ENCODE measurements at places on chromosomes 7 and 10.

- no peak for DNase-seq
Measured at GRCh38 chr7:31663072-31663471, 23.9 kb upstream of the PPP1R17 start.

- DNase-seq: no peak
Measured at GRCh38 chr7:25947669-25948516, 204.1 kb upstream of the NFE2L3 start.

DNA sequence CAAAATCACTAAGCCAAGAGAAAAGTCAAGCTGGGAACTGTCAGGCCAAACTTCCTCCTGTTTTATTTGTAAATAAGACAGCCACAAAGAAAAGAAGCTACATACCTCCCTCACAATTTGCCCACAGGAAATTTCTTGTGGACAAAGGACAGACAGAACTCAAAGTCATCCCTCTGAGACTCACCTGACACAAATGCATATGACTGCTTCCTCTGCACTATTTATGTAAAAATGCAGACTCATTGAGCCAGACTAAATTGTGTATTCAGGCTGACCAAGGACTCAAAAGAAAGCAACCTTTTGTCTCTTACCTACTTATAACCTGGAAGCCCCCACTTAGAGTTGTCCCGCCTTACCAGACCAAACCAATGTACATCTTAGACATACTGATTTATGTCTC is 11.8 kb downstream of the TOMM7 start:
- DNase-seq: no peak

- no peak for DNase-seq
Measured at GRCh38 chr7:80131675-80132435, 2.8 kb upstream of the GNAI1 start.

GRCh38 chr10:101676565-101676964 is 18.4 kb downstream of the FBXW4 start:
- no peak for DNase-seq

- no peak for DNase-seq
Measured at GRCh38 chr7:44914992-44915607, 29.8 kb upstream of the PURB start.

GRCh38 chr7:144761493-144761892 is 74.4 kb downstream of the TPK1 start:
- DNase-seq: no peak

DNA sequence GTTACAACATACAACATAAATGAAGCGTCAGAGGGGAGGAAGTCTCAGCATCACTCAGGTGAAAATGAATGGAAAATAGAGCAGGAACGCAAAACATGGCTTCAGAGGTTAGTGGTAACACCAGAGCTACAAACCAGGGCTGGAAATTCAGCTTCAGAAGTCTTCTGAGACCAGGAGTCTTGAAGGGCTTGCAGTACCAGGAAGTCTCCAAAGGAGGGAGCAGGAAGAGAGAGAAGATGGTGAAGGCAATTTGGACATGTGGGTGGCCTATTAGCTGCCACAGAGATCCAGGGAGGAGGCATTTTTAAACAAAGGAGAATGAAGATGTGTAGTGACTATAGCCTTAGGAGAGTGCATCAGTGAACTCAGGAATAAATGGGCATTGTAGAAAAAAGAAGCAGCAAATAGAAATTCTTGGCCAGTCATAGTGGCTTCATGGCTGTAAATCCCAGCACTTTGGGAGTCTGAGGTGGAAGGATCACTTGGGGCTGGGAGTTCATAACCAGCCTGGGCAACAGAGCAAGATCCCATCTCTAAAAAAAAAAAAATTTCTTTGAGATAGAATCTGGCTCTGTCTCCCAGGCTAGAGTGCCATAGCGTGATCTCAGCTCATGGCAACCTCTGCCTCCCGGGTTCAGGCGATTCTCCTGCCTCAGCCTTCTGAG is 9.3 kb upstream of the TET1 start:
- peak; percentile 74 for DNase-seq

- DNase-seq: no peak
Measured at GRCh38 chr7:157543791-157544190, 207.0 kb downstream of the DNAJB6 start.

- DNase-seq: no peak
Measured at GRCh38 chr7:102872460-102872859, 40.3 kb upstream of the LRRC17 start.

- DNase-seq: no peak
Measured at GRCh38 chr10:62081341-62082270, 180.1 kb downstream of the ARID5B start.

DNA sequence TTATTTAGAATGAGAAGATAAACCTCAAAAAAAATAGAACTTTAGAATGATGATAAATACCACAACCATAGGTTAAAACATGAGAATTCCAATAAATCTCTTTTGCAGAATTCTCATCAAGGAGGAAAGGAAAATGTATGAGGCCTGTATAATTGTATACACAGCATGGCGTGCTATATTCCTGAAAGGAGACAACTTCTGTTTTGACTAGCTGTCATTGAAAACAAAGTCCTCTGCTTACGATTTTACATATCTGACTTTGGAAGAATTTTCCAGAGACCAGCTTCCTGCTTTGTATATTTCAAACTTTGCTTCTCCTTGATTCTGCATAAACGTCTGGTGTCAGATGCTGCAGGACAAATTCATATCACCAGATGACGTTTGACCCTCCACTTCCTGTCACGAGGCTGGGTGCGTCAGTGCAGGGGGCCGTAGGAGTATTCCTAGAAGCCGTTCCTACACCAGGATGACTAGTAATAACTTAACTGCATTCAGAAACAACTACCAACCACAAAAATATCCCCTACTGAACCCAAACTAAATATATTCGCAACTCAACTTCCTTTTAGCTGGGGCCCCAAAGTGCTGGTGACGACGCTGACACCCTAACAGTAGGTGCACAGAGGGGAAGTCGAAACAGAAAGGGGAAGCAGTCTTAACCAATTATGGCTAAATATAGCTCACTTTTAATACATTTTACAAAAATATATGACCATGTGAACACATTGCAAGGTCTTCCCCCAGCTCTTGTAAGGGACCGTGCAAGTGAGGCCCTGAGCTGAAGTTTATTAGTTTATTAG is 178.6 kb upstream of the INHBA start:
- no peak for DNase-seq

DNA sequence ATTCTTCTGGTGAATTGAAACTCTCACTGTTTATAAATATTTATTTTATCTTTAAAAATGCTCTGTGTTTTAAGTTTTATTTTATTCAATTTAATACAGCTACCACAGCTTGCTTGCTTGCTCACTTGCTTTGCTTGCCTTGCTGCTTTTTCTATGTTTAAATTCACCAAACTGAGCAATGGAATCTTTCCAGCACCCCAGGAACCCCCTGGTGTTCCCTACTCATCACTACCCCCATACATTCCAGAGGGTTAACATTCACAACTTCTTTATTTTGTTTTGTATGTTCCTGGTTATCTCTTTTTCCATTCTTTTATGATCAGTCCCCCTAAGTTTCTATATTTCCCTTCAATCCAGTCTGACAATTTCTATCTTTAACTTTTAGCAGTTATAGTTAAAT is 166.5 kb upstream of the COL1A2 start:
- DNase-seq: no peak

DNA sequence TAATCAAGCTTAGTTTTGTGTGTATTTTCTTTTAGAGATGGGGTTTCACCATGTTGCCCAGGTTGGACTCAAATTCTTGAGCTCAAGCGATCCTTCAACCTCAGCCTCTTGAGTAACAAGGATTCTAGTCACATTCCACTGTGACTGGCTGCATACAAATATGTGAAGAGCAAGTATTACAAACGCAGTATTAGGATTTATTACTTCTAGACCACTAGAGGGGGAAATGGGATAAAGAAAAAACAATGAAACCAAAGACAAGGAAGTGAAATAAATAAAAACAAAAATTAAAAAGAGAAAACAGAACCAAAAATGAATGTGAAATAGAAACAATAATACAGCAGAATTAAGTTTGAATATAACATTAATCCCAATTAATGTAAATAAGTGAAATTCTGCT is 308.7 kb downstream of the ANKRD30A start:
- no peak for DNase-seq

GRCh38 chr10:130902929-130903328 is 408.6 kb downstream of the TCERG1L start:
- DNase-seq: no peak

GRCh38 chr7:15087771-15088170 is 185.2 kb upstream of the DGKB start:
- DNase-seq: no peak

DNA sequence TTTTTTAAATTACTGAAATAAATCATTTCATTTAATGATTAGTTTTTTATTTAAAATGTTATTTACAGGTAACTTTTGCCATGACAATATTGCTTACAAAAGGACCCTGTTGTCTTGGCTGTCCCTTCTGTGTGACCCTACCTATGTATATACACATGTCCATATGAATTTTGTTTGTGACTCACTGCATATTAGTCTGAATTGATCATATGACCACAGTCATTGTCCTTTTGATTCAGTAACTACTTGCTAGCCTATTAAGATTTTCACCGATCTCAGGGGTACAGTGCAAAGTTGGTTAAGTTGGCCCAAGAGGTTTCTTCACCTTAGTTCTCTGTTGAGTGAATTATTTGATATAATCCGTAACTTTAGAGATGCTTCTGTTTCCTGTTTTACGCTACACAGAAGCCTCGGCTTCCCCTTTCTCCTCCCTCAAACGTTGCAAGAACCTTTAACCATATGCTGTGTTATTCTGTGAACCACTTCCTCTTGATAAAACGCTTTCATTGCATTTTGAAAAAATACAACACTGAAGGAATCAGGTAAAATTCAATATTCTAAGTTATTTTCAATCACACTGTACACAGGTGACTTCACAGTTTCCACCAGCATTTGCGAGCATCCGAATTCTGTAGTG is 43.9 kb downstream of the APBB1IP start:
- DNase-seq: no peak

- no peak for DNase-seq
Measured at GRCh38 chr7:28161331-28161730, 19.3 kb downstream of the JAZF1 start.

GRCh38 chr7:120402079-120402767 is 129.2 kb downstream of the KCND2 start:
- DNase-seq: no peak

GRCh38 chr10:70927189-70927943 is 39.0 kb upstream of the PCBD1 start:
- peak; percentile 78 for DNase-seq

DNA sequence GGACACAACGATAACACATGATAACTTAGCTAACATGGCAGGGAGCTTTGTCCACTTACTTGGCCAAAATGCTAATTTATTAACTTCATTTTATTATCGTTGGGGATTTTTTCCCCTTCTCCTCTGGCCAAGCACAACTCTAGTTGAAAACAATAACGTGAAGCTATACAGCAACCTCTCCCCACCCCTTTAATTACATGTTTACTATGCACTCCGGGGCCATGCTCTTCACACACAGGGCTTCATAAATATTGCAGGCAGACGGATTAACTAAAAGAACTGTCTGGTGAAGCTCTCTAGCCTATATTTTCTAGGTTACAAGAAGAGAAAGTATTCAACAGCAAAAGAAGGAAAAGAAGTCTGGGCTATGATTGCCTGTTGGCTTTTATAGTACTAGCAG is 51.7 kb downstream of the XRCC2 start:
- no peak for DNase-seq

GRCh38 chr7:144866189-144866588 is 30.3 kb upstream of the TPK1 start:
- no peak for DNase-seq

DNA sequence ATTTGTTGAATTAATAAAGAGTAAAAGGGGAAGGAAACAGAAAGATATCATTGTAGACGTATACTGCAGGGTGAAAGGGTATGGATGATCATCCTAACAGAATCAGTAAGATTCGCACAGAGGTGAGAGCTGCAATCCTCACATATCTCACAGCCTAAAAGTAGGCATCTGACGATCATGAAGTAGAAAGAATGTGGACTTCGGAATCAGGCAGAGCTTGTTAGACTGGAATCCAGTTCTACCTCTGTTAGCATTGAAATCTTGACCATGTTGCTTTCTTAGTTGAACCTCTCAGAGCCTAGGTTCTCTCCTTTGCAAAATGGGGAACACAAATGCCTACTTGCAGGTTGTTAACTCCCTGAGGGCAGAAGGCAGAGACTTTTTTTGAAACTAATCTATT is 320.0 kb upstream of the C7orf33 start:
- DNase-seq: no peak

- no peak for DNase-seq
Measured at GRCh38 chr10:24911029-24911428, 41.4 kb downstream of the PRTFDC1 start.

DNA sequence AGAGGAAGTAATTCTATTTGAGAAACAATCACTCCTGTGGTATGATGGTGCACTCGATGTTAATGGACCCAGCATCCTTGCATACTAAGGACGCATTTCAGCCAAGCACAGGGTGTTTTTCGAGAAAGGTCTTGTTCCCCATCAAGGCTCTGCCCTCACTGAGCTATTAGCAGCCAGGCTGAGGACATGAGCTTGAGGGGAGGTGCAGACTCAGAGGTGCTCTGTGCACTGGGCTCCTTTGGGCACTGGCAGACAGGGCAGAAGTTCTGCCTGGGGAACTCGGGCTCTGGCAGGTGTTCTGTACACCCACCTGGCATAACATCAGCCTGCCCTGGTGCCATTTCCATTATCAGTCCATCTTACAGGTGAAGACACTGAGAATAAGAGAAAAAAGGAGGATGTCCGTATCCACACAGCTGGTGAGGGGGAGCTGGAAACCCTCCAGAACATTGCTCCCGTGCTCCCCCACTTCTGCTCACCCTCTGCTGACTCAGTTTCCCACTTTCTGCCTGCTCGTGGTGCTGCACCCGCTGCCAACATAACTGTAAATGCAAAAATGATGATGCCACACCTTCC is 92.7 kb upstream of the RET start:
- no peak for DNase-seq

DNA sequence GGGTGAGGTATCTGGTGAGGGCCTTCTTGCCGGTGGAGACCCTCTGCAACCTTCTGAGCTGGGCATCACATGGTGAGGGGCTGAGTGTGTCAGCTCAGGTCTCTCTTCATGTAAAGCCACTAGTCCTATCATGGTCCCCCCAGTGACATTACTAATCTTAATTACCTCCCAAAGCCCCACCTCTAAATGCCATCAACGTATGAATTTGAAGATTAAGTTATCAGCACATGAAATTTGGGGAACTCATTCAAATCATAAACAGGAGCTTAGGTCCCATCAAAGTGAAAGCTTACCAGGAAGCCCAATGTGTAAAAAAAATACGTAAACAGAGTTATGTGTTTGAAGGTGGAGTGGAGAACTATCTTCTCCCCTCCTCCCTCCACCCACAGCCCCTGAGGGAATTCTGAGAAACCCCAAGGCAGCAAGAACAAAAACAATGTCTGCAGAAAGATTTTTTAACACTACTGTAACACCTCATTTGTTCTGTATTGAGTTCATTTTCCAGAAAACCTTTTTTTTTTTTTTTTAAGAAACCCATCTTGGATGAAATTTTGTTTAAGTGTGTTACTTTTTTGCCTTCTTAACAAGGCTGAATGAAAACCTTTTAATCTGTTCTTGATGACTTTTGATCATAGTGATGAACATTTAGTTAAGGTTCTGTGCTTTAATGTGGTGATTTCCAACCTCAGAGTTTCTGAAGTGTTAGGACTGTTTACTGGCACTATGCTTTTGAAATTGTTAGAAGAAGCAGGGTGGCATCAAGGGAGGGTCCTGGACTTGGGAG is 19.1 kb upstream of the PCGF5 start:
- no peak for DNase-seq

GRCh38 chr7:84191842-84192241 is 2.7 kb downstream of the SEMA3A start:
- no peak for DNase-seq

- DNase-seq: no peak
Measured at GRCh38 chr10:625751-626711, 63.4 kb downstream of the DIP2C start.

- DNase-seq: no peak
Measured at GRCh38 chr10:133420579-133420978, 3.8 kb downstream of the SPRN start.

Data from WERI-Rb-1 (cell line).